Naive thymus-derived CD8-positive, alpha-beta T cell (primary cell): ENCODE measurements at places on chromosomes 3 and 15. TPM values are rescaled to one million over a fixed set of nuclear protein-coding genes. Genes with fewer than 3 reads are reported as not detected.

Gene OIP5
- 5.3 TPM for total RNA-seq

Gene CHRM5
- not detected for total RNA-seq

Gene RETNLB
- not detected for total RNA-seq

Gene TTLL13
- 1.0 TPM for total RNA-seq

Gene SNRPN
- total RNA-seq = 165 TPM

Gene TRPM1
- total RNA-seq = not detected

Gene ROBO1
- total RNA-seq = 12.5 TPM

Gene MKRN2OS
- total RNA-seq = not detected

Gene PSTPIP1
- 118 TPM for total RNA-seq

Gene SLC7A14
- total RNA-seq = not detected

Gene PIF1
- total RNA-seq = not detected

Gene MOBP
- not detected for total RNA-seq
